Osteoblast (primary cell): ENCODE measurements at places on chromosomes 7 and 10. TPM values are rescaled to one million over a fixed set of nuclear protein-coding genes. Genes with fewer than 3 reads are reported as not detected.
A peak's percentile ranks its signal among the peaks of the same experiment; 100 is the strongest.

- DNase-seq, result no peak
Observed at GRCh38 chr10:129853562-129853903, 110.5 kb downstream of the EBF3 start.

The SLC18A3 gene
- total RNA-seq, result not detected in 2 replicates

The SLC16A12 gene
- under 0.01 TPM in 2 replicates for total RNA-seq

The RBM28 gene
- total RNA-seq, result 12.1 and 16.6 TPM in 2 replicates

DNA sequence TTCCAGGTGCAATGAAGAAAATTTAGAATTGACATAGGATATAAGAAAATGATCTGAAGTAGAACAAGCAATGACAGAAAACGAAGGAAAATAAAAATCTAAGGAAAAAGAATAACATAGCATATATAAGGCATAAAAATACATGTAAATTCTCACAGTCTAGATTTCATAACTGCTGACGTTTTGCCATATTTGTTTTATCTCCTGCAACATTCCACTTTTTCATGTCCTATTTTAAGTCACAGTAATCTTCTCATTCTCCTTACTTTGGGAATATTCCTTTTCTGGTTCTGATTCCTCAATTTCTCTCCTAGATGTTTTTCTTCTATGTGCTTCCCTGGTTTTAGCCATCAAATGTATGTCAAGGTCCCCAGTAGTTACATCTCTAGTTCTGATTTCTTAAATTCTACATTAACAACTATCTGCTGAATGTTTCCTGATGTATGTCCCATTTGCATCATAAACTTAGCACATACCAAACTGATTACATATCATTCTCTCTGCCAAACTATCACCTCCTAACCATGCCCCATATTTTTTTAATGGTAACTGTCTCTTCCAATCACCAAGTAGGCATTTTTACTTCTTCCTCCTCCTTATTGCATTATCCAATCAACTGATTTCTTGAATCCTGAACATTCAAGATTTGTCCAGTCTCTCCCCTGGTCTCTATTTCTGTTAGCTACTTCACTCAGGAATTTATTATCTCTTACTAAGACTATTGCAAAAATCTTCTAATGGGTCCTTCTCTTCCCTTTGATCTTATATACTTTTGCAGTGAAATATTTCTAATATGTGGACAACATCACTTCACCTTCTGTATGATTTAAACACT is 171.3 kb downstream of the DNAJC1 start:
- peak; percentile 88 for DNase-seq

DNA sequence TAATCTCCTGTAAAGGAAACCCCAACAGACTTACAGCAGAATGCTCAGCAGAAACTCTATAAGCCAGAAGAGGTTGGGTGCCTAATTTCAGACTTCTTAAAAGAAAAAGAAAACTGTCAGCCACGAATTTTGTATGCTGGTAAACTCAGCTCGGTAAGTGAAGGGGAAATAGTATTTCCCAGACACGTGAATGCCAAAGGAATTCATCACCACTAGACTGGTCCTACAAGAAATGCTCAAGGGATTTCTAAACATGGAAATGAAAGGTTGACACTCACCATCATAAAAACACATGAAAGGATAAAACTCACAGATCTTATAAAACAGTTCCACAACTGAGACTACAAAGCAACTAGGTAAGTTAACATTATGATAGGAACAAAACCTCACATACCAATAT is 68.6 kb downstream of the GLCCI1 start:
- DNase-seq, result no peak

The TAS2R41 gene
- total RNA-seq, result not detected in 2 replicates
